Mucosa of gallbladder (tissue), 1 donor: ENCODE measurements at places on chromosomes 2 and 18. TPM values are rescaled to one million over a fixed set of nuclear protein-coding genes. Genes with fewer than 3 reads are reported as not detected.

The CCDC121 gene
- 4.7 TPM for total RNA-seq

The SCYGR6 gene
- not detected for total RNA-seq

The TMEM169 gene
- total RNA-seq, result 7.3 TPM

- DNase-seq, result no peak
Measured at GRCh38 chr2:23452853-23453420, 68.0 kb downstream of the KLHL29 start.

- DNase-seq, result no peak
Measured at GRCh38 chr18:30485078-30485477, 557.5 kb downstream of the DSC3 start.

DNA sequence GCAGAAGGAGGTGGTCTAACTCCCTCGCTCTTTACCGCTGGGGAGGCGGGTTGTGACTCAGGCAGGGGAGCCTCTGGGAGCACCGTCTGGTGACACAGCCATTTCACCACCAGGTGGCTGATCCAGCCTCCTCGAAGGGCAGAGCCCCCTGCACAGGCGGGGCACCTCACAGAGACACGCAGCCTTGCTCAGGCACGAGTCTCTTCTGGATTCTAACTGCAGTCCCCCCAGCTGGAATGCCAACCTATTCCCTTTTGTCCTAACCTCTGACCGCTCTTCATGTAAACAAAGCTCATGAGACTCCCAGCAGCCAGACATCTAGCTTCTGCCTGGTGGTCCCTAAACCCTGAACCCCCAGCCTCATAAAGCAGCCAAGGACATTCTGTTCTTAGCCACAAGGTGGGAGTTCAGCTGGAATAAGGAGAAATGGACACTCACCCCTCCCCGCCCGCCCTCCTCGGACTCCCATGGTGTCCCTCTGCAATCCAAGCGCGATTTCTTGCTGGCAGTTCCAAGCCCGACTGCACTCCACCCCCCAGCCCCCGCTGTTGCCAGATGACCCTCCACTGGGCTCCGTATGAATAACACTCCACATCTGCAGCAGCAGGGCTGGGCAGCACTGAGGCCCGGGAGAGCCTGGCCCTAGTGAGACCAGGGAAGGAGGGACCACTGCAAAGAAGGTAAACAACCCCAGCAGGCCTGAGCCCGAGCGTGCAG is 84.3 kb downstream of the TNS1 start:
- no peak for DNase-seq

DNA sequence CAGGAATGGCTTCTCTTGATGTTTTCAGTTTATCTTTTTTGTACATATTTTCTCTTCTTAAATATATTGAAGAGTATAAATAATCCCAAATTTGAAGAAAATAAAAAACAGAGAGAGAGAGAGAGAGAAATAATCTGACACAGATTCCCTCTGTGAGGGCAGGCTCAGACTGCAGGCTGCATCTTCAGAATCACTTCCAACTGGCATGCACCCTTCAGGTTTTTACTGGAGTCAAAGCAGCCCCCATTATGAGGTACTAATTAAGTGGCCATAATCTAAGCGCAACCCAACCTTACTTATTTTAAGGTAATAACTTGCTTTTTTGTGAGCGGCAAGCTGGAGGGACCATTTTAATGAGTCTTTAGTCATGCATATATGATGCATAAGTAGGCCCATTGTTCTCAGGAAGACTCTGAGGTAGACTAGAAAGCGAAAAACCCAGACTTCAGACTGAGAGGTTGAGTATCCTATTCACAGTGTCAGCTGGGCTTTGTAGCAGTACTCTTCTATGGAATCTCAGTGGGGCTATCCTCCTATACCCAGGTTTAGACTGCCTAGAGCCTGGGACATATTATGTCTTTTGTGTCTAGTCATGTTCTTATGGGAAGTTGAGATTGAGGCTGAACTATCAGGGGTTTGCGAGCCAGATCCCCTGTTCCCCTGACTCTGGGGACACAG is 167.4 kb downstream of the SP3 start:
- DNase-seq, result no peak
